ENCODE measurements at places on chromosomes 4 and X. TPM values are rescaled to one million over a fixed set of nuclear protein-coding genes. Genes with fewer than 3 reads are reported as not detected.

DNA sequence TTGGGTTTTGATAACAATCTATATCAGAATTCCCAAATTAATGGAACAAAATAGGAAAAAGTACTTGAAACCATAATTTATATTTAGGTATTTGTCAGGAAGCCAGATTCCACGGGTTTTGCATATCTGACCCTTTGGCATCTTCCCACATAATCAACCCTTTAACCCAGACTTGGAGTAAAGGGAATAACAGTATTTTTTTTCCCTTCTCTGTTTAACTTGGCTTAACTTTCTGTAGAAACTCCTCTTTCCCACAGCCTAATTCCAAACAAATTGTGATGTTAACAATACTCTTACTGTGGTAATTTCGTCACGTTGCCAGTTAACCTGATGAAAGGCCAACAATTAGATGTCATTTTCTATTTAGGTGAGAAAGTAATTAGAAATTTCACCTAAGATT, 49.4 kb upstream of the GUCY1A1 start:
- DNase-seq, result no peak

- DNase-seq, result peak; percentile 14
These were observed 27.9 kb upstream of the FUNDC1 start for GRCh38 chrX:44570522-44570921.

GRCh38 chrX:134144231-134144630, 92.8 kb upstream of the CCDC160 start:
- DNase-seq, result no peak

DNA sequence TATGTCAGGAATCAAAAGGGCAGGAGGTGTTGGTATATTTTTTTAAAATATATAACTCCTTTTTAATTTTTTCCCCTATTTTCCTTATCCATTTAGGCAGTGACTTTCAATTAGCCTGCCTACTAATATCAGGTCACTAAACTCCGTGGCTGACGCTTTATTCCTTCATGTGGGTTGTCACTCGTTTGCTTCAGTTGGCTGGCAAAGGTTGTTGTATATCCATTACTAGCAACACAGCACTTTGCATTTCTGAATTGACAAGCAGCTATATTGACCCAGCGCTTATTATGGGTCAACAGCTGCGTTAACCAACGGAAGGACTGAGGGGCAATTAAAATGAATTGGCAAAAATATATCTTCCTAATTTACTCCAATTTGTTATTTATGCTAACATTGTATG, 87.7 kb downstream of the ARX start:
- no peak for DNase-seq

DNA sequence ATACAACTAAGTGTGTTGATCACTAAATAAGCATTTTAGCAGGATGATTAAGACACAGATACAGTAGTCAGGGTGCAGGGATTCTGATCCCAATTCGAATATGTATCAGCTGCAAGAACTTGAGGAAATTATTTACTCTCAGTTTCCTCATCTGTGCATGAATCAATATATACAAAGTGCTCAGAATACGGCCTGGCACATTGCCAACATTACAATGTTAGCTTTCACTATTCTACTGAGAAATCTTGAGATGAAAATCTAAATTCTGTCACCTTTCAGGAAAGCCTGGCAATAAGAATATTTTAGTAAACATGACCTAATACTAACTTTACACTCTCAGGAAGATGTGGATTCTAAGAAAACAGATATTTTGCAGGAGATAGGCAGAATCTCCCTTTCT, 1001.6 kb upstream of the IGFBP7 start:
- DNase-seq, result no peak

DNA sequence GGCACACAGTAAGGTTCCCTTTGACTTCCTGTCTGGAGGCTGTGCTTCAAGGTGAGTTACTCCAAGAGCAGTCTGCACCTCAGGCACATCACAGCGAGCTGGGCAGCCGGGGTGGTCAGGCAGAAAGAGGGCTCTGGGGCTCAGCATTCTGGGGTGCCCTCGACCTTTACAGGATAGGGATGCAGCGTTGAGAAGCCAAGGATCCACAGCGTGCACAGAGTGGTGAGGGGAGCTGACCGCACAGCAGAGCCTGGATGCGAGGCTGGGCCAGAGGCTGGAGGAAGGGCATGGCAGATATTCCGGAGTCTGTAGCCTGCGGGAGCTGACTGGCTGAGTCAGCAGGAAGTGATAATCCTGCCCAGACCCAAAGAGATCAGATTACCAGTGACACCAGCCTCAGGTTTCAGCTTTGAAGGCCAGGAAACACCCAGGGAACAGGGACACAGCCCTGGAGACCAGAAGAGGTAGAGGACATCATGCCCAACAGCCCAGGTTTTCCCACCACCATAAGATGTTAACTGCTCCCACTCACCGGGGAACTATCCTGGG, 38.4 kb upstream of the PDLIM3 start:
- no peak for DNase-seq

GRCh38 chrX:120274145-120274544, 23.5 kb downstream of the ZBTB33 start:
- no peak for DNase-seq

DNA sequence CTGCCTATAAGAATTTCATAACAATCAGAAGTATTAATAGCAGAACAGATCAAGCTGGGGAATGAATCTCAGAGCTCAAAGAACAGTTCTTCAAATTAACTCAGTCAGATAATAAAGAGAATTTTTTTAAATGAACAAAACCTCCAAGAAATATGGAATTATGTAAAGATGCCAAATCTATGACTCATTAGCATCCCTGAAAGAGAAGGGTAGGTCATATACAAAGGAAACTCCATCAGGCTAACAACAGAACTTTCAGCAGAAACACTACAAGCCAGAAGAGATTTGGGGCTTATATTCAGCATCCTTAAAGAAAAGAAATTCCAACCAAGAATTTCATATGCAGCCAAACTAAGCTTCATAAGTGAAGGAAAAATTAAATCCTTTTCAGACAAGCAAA, 28.6 kb downstream of the CBR4 start:
- no peak for DNase-seq

DNA sequence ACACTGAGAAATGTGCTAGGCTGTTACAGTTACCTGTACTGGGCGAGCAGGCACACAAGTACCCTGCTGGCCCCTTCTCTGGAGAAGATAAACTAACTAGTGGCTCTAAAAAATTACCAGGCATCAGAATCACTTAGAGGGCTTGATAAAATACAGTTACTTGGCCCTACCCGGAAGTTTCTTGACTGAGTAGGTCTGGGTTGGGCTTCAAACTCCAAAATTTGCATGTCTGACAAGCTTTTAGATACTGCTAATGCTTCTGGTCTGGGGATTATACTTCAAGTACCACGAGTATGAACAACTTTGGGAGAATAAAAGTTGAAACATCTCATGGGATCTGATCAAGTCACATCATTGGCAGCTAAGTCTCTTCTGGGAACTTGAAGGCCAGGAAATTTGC, 30.8 kb downstream of the CEP135 start:
- no peak for DNase-seq

DNA sequence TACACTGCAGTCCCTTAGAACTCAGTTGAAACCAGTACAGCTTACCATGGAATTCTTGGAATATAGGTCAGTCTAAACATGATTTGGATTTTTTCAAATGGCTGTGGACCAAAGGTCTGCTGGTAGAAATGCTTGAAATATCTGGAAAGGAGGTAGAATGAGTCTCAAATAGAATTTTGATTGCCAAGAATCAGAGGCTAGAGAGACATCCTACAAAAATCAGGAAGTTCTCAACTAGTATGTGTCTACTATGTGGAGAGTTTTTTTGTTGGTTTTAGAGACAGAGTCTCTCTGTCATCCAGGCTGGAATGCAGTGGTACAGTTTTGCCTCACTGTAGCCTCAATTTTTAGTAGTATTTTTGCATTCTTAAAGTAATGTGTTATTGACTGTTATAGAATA, 53.6 kb downstream of the PAQR3 start:
- DNase-seq, result no peak

GRCh38 chrX:29148511-29148910, 561.3 kb downstream of the IL1RAPL1 start:
- no peak for DNase-seq

GRCh38 chr4:20589436-20589835, 110.8 kb upstream of the PACRGL start:
- DNase-seq, result no peak

The ALG13 gene
- 164 TPM for total RNA-seq

The ARL9 gene
- 1.3 TPM for total RNA-seq

The DCAF4L1 gene
- 57.9 TPM for total RNA-seq
